ENCODE measurements at places on chromosomes 7 and 10.

DNA sequence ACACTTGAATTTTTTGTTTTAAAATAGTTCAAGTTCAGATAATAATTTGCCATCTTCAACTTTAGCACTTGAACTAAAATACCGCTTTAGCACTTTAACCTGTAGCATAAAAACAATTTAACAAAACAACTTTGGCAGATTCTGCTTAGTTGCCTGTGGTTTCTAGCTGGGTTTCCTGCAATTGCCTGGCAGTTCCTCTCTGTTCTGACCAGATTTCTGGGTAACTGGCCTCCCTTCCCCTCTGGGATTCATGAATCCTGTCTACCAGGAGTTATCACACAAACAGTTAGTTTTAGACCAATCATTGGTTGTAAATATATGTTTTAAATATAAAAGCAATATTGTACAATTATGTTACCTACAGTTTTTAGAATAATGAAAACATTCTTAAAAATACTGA, 89.8 kb upstream of the HDAC9 start:
- DNase-seq = no peak

DNA sequence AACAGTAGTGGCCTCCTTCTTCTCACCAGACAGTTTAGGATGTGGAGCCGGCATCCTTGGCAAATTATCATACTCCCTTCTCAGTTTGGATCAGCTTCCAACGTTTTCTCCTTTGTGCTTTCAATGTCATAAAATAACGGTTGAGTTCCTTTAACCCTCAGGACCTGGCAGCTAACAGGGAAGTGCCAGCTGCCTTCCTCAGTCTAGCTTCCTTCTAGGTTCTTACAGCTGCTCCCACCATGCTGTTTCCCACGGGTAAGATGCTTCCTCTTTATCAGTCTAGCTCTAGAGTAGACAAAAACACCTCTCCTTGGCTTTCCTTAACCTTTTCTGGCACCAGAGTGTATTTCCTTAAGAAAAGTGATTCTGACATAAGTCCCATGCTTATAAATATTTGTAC, 33.2 kb downstream of the BLVRA start:
- no peak for DNase-seq

DNA sequence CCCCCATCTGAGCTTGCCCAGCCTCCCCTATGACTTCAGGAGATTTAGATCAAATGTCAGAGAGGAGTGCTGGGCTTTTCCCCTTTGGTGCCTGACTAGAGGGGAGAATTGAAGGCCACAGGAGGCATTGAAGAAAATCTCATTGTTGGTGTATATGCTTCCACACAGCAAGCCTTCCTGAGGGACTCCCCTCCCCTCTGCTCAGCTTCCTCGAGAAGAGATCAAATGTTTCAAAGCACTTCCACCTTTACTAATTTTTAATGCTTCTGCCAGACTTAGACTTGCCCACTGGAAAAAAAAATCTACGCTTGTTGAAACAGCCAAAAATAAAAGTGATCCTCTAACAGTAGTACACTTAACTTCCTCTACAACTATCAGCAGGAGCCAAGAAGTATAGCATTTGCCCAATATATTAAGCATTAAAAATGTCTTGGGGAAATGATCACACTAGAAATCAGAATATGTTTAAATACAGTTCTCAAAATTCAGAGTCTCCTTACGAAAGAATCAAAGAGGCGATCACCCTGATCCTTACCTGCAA, 79.3 kb downstream of the FZD1 start:
- DNase-seq = no peak

- peak; percentile 45 for DNase-seq
These were observed 240.9 kb upstream of the KAT6B start for GRCh38 chr10:74585231-74586087.

DNA sequence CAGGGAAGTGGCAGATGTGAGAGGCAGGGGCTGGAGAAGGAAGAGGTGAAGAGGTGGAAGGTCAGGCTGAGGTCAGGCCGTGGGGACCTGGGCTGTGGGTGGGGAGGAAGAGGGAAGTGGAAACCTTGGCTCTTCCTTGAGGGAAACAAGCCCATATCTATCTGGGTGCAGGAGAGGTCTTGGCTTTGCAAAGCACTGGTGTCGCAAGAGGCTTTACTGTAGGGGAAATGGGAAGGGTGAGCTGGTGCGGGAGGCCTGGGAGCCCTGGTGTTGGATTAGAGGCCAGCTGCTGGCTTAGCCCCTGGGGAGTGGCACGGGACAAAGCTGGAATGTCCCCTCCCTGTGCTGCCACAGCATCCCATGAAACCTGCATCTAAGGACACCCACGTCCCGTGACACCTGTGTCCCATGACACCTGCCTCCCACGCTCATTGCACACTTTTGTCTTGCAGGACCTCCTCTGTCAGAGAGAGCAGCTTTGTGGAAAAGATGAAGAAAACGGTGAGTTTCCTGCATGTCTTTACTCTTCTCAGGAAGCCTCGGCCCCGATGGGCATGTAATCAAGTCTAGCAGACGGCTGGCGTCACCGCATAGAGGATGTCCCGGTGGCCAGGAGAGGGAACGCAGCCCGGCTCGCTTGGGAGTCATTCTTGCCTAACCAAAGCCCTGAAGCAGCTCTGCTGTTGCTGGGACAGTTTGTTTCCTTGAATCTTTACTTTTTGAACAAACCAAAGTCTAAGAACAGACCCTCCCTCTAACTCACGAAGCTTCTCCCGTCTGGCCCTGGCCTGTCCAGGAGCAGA, 22.2 kb downstream of the TMEM120A start:
- no peak for DNase-seq

- DNase-seq = no peak
These were observed 1.2 kb upstream of the SGCE start for GRCh38 chr7:94656925-94657731.

- no peak for DNase-seq
These were observed 31.7 kb downstream of the WDFY4 start for GRCh38 chr10:48716416-48716815.

DNA sequence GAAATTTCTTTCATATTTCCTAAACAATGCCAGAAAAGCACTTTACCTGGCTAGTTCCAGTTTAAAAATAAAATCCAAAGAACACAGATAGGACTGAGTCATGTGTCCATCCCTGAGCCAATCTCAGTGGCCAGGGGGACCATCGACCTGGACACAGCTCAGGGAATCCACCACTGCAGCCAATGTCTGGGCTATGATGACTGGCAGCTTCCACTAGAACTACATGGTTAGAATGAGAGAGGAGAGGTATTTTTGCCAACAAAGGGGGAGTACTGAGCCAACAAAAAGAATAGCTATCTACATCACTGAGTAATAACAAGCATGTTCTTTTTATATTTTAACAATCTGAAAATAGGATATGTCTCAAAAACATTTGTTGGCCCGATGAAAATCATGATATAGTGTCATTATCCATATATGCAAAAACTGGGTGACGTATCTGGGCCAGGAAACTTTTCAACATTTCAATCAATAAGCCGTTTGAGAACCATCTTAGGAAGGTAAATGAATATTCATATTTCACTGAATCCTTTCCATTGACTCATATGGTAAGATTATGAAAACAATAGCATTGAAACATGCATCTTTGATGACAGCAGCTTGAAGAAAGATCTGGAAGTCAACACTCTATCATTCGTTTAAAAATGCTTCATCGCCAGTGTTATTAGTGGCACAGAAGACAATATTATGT, 104.0 kb downstream of the TPK1 start:
- no peak for DNase-seq
